ENCODE measurements at places on chromosomes 5 and 9.

DNA sequence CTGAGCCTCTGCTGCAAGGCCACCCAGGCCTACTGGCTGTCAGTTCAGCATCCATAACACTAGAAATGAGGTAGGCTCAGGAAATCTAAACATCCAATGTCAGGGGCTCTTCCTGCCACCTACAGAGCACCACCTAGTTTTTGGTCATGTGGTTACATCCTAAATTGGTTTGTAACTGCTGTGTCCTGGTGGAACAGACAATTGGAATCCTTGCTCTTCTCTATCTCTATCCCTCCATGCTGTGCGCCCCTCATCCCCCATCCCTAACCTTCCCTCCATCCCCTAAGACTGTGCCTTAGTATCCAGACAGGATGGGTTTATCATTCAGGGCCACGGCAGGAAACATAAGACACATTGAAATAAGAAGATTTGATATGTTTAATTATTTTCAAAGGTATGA is 11.4 kb upstream of the MCTP1 start:
- DNase-seq, result no peak

- no peak for DNase-seq
Observed at GRCh38 chr5:132640613-132641012, 17.4 kb upstream of the IL13 start.

DNA sequence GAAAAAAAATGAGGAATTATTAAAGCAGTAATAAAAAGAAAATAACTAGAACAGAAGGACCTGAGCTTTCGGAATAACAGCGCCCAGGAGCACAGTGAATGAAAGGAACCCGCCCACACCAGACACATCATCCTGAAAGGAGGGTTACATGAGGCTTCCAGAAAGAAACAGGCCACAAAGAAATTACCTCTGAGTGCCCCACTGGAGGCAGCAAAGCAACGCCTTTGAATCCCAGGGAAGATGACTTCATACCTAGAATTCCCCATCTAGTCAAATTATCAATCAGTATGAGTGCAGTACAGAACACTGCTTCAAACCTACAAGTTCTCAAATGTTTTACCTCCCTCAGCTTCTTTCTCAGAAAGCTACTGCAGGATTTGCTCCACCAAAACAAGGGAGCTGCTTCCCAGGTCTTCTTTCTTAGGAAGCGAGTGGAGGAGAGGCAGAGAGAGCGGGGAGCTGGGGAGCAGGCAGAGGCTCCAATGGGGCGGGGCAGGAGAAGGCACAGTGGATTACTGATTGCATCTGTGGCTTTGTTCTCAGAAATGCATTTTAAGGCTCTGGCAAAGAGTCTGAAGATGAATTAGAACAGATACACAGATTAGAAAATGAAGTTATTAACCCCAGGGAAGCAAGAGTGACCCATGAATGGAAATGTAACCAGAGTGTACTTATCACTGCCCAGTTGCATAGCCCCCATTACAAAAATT is 87.1 kb downstream of the SEMA4D start:
- DNase-seq, result peak; percentile 71

- no peak for DNase-seq
Observed at GRCh38 chr5:39364367-39364766, at the start of gene C9. Gene C9, minus strand, starts transcription at chr5:39364495. Its CDS starts 31 bp downstream, at chr5:39364464.

DNA sequence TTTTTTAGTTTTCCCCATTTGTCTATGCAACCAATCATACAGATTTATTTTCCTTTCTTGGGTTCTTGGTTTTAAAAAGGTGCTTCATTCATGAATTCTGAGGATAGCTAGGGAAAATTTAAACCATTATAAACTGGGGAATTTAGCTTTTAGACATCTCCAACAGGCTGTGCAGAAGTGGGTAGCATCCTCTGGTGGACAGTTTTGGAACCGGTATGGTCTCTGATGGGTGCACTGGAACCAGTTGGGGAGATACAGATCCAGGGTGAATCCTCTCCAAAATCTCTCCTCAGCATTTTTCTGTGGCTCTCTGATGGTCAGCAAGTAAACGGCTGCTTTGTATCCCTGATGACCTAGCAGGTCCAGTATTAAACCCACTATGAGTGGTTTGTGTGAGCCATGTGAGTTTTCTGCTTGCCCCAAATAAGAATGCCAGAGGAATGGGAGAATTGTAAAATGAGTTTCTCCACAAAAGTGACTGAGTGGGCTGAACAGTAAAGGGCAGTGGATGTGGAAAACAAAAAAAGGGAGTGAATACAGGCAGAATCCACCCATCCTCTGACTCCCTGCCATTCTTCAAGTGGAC is 9.1 kb upstream of the DNAJC25 start:
- peak; percentile 67 for DNase-seq

DNA sequence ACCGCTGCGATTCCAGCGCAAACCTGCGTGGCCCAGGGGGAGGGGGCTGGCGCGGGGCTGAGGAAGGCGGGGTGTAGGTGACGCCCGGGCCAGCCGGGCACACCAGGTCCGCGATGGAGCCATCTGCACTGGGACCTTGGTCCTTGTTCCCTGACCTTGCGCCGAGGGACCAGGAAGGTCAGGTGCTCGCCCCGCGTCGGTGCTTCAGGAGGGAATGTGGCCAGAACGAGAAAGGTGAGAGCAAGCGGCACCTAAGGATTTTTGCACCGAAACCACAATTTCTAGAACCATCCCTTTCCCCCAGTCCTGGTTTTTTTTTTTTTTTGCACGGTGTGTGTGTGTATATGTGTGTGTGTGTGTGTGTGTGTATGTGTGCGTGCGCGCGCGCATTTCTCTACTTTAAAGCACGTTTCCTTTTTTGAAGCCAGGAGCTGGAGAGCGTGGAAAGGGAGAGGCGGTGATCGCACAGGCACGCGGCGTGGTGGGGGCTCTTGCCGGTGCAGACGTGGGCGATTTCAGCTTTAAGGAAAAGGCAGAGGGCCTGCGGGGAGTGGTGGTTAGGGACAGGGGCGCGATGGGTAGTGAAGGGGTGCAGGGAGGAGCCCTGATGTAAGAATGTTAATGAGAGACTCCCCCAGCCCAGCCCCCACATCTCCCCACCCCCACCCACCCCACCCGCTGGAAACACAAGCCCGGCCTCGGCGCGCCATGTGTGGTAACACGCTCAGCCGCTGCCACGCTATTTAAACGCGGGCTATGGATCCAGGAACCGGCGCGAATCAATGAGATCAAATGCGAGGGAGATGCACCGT is at the start of gene NPR3:
NPR3 (plus strand) TSS at position 772 of the 812 bp plus-strand sequence. CDS start 456 bp downstream, outside the sequence.
- no peak for DNase-seq

DNA sequence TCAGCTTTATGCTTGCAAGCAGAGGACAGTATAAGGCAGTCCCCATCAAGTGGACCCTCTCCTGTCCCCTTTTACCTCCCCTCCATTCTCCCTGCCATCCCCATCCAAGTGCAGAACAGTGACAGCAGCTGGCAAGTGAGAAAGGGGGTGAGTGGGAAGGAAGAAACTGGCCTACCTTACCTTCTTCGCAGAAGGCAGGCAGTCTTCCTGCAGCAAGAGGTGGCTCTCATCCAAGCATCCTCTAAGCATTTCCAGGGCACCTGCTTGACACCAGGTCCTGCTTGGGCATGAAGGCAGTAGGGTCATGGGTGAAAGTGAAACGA is 77.3 kb upstream of the SH3PXD2B start:
- DNase-seq, result no peak

DNA sequence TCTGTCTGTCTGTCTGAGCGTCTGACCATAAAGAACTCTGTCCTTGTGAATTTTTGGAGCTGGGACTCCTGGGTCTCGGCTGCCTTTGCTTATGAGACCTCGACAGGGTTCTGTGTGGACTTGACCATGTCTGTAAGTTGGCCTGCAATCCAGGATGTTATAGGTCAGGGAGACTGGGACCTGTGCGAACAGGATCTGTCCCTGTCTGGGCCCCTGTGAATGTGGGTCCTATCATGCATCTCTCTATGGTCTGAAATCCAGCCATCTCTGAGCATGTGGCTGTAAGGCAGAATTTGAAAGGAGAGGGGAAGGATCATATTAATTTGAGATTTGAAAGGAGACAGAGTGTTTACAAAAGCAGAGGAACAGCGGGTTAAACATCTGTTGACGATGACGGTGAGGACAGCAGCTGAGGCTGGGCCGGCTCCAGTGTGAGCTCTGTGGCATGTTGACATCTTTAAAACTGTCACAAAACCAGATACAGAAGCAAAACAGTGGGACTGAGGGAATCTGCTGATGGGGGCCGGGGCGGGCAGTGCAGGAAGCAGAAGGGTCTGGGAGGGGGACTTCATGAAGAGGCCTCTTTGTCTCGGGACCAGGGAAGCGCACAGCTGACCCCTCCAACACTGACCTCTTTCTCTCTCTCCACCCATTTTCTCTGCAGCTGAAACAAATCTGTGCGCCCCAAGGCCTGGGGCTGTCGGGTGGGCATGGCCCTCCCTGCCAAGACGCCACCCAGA is 19.1 kb upstream of the MVB12B start:
- no peak for DNase-seq

- DNase-seq, result no peak
Observed at GRCh38 chr9:127177665-127178265, 55.3 kb upstream of the ANGPTL2 start.

GRCh38 chr5:139745132-139745799 is 50.3 kb upstream of the PSD2 start:
- peak; percentile 23 for DNase-seq

GRCh38 chr5:72925336-72926010 is 30.4 kb upstream of the FCHO2 start:
- no peak for DNase-seq

DNA sequence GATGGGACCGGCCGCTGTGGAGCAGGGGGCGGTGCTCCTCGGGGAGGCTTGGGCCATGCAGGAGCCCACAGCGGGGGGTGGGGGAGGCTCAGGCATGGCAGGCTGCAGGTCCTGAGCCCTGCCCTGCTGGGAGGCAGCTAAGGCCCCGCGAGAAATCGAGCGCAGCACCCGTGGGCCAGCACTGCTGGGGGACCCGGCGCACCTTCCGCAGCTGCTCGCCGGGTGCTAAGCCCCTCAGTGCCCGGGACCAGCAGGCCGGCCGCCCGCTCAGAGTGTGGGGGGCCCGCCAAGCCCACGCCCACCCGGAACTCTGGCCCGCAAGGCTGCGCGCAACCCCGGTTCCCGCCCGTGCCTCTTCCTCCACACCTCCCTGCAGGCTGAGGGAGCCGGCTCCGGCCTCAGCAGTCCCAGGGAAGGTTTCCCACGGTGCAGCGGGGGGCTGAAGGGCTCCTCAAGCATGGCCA is 131.5 kb downstream of the SNX18 start:
- DNase-seq, result no peak

- no peak for DNase-seq
Observed at GRCh38 chr5:10757043-10757442, 4.0 kb downstream of the DAP start.

- DNase-seq, result no peak
Observed at GRCh38 chr5:59125011-59125961, 542.4 kb downstream of the RAB3C start.

DNA sequence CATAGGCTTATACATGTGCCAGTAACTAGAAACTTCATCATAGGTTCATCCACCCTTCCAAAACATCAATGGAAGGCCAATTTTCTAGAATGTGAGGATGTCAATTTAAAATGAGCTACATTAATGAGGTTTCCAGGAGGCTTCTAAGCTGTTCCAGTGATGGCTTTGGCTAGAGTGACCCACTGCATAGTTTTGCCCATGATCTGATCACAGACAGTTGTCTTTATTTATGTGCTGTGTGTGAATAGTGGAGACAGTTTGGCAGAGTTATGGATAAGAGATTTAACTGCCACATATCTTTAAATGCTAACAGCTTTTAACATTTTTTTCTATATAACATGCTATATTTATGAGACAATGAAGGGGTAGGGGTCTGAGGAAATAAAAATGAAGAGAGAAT is 139.0 kb upstream of the ZNF462 start:
- no peak for DNase-seq

GRCh38 chr5:74575741-74576538 is 64.6 kb downstream of the ENC1 start:
- peak; percentile 13 for DNase-seq

GRCh38 chr9:133362359-133363044 is 6.2 kb downstream of the SURF2 start:
- DNase-seq, result no peak

DNA sequence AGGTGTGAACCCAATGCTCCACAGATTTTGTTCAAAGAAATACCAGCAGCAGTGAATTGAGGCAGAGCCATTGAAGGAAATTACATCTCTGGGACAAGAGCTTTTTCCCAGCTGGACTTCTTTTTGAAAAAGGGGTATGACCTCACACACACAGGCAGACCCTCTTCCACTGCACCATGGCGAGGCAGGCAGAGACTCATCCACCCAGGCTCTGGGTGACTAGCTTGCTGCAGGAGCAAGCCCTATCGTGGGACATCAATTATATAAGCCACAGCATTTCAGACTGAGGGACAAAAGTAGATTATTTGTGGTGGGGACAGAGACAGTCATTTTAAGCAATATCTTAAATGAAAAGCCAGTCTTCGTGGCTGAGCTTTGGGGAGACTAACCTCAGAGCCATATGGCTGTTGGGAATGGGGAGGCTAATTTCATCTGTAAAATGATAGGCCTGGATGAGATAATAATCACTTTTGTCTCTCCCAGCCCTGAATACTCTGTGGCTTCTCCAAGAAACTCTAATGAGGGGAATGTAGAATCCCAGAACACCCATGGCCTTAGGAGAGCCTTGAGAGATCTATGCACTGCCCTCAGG is 113.1 kb upstream of the TNC start:
- no peak for DNase-seq

DNA sequence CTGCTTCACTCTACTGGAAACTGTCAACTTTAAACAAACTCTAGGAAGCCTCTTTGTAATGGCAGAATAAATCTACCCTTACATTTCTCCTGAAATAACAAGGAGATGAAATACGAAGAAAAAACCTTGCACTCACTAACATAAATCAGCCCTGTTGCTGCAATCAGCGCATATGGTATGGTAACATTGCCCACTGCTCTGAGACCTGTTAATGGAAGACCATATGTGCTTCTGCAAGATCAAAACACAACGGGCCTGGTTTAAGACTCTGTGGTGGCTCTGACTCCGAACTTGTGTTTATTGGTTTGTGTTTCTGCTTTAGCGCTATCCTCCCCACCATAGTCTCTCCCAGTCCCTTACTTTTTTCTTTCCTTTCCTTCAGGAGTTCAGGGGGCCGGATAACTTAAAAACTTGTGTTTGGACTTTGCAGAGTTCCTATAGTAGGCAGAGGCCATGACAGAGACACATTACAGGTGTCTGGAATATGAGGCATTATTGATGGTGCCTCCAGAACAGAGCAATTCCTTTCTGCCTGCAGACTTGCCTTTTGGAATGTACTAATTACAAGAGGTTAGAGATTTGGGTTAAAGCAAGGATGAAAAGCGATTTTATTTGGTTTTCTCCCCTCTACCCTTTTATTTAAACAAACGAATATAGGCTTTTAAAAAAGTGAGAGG is 110.8 kb downstream of the PSAT1 start:
- no peak for DNase-seq

DNA sequence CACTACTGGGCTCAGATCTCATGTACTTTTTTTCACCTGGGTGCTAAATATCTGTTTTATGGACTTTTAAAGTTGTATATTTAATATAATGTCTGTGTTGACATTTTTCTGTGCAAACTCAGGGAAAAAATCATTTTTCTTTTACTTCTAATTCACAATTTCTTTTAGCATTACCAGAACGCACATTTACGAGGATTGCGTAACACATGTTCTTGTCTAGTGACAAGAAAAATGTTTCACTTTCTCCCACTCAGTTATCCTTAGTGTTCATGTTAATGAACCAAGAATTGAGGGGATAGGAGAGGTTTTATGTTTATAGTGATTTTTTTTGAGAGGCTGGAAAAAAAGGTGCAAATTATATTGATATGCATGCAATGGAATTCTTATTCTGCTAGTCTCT is 86.3 kb upstream of the PJA2 start:
- DNase-seq, result no peak

- no peak for DNase-seq
Observed at GRCh38 chr5:169122951-169123350, 178.0 kb downstream of the SLIT3 start.

All from natural killer cell (primary cell).